ENCODE measurements at places on chromosomes 11 and 22.

- DNase-seq: no peak
These were observed 61.8 kb upstream of the NCAM1 start for GRCh38 chr11:112899235-112900006.

DNA sequence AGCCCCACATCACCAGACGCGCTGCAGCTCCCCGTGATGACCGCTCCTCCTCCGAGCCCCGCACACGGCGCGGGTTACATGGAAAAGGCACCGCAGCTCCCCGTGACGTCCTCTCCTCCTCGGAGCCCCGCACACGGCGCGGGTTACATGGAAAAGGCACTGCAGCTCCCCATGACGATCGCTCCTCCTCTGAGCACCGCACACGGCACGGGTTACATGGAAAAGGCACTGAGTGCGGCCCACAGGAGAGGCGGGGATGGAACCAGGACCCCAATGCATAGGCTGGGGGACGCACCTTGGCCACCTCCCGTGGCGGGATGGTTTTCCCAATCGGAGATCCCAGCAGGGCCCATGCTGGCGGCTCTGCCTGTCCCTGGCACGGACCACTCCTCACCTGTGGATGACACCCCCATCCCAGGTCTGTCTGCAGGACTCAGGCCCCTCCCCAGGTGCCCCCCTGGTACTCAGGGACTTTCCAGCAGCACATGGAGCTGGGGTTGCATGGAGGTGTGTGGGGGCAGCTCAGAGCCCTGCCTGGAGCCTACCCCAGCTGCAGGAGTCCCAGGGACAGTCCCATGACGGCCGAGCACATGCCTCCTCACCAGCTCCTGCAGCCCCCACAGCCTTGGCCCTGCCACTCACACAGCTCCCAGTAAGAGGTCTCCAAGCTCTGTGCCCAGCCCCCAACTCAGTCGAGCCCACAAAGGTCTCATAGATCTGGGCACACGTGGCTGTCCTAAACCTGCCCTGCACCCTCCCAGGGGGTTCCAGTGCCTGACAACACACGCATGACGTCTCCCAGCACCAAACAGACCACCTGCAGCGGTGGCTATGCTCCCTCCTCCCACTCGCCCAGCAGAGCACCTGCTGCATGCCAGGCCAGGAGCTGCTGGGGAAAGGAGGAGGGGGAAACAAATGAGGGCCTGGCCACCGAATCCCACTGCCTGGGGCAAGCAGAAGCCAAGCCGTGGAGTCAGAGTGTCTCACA lies 166.6 kb downstream of the BRD1 start:
- DNase-seq: no peak

DNA sequence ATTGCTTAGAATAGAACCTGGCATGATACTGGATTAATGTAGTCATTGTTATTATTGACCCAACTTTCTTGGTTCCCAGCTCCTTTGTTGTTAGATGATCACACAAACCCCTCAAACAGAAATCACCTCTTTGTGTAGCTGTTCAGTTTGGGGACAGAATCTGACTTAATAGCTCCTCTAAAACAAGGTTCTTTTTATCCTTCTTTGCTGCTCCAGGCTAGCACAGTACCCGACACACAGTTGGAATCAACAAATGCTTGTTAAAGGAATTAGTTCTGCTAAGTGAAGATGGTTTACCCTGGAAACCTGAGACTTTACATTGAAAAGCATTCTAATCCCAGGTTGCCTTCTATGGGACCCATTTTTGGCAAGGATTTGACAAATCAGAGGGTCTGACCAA lies 43.9 kb downstream of the GAB2 start:
- no peak for DNase-seq

- no peak for DNase-seq
These were observed 967 bp upstream of the LZTR1 start for GRCh38 chr22:20980938-20981722.
